Activated naive CD4-positive, alpha-beta T cell treated with Interleukin-2 at 50 U/mL for 16 hours (primary cell): ENCODE measurements at places on chromosomes 16 and 17.
A peak's percentile ranks its signal among the peaks of the same experiment; 100 is the strongest.

GRCh38 chr17:68036304-68037147 lies 991 bp downstream of the KPNA2 start:
- no peak for DNase-seq

DNA sequence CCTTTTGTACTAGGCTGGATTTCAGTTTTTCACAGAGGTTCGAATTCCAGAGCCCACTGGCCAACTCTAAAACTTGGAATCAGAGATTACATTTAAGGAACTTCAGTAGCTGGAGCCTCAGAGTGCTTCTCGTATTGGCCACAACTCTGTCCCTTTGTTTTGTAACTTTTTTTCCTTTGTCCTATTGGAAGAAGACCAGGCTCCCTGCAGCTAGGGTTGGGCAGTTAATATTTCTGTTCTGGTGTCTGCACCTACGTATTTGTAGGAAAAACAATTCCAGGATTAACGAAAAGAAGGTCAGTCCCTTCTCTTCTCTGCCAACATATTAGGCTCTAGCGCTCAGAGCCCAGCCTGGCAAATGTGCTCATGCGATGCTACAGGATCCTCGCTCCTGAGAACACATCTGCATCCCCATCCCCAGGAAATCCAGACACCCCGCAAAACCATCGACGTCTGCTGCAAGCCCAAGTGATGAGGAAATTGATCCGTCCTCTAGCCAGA lies 1.9 kb downstream of the CDH11 start:
- no peak for DNase-seq

DNA sequence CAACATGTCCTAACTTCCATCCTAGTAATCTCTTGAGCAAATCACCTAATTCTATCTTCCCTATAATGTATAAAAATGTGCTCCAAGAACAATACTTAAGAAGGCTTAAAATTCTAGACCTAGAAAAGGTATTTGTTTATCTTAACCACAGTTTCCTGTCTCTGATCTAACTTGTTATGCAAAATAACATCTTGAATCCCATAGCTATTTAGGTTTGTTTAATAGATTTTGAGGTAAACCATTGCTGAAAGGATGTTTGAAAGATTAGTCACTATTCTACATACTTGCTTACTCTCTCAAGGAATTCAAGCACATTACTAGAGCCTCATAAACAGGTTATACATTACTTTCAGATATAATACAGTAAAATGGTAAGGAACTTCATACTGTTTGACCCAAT lies 13.0 kb downstream of the CA10 start:
- DNase-seq = no peak

- peak; percentile 36 for DNase-seq
These were observed 7.3 kb downstream of the SLC22A31 start for GRCh38 chr16:89192956-89193575.

- no peak for DNase-seq
These were observed 5.5 kb downstream of the CPSF4L start for GRCh38 chr17:73256220-73256619.

GRCh38 chr16:14347706-14348105 lies 276.6 kb downstream of the MRTFB start:
- no peak for DNase-seq

DNA sequence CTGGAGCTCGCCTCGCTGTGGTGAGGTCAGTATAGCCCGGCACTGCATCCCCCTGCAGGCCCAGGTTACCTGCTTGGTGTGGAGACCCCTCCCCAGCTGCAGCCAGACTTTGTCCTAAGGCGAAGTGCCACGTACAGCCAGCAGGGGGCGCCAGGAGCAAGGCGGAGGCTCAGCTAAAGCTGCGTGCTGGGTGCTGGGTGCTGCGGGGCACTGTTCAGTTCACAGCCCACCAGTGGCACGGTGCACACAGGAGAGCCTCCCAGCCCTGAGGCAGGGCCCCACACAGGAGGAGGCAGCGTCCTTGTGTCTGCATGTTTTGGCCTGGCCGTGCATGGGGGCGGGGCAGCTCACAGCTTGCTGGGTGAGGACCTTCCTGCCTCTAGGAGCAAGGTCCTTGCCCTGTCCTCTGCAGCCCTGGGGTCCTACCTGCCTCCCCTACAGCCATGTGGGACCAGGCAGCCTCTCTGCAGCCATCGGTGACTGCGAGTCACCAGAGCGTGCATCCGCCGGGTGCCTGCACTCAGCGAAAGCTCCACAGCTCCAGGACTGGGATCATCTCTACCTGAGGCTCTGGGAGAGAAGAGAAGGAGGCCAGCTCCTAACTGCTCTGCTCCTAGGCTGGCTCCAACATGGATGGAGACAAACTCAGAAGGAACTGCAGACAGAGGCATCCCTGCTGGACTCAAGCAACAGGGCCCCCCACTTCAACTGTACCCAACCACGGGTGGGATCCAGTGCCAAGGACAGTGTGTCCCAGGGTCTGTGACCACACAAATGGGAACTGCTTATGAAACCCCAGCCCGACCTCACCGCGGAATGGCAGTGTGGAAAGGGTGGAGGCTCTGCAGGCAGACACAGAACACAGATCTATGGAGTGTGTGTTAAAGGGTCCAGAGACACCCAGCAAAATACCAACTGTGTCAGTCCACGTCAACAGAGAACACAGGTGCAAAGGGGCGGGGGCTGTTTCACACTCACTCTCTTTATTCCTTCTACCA lies 19.0 kb downstream of the SLC7A5 start:
- peak; percentile 74 for DNase-seq

- DNase-seq = no peak
These were observed 18.9 kb upstream of the KCNJ12 start for GRCh38 chr17:21357281-21357680.

DNA sequence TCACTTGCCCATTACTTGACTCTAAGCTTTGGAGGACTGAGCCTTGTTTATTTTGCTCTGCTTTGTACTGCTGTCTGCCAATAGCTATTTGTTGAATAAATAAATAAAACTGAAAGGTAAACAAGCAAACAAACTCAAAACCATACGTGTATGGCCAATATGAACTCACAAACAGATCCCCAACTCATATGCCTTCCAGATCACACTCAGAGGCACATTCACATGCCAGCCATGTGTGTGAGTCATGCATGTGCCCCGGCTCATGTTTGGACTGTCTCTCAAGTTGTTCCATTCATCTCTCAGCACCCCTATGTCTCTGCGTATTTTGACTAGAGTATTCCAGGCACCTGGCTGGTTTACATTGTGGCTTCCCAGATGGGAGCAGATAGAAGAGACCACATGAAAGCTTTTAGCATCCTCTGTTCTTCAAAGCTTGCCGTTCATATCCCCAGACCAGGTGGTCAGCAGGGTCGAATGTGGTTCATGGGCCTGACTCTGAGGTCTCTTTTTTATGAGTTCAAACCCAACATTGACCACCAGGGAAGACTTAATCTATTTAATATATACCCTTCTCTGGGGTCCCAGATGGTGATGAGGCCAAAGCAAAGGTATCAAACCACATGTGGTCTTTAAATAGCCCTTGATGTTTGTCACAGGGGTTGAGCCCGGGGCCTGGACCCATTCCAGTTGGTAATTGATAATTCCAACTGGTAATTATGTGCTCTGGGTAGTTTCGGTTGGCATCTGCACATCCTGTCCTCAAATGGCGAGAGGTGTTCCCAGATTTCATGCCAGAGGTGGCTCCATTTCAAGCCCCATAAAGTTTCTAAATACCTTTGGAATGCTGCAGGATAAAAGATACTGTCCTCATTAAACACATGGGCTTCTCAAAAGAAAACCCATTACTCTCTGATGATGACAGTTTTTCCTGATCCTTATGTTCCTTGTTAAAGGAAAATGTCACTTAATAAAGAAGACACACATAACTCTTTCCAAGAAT lies 287.3 kb upstream of the MAF start:
- DNase-seq = no peak

DNA sequence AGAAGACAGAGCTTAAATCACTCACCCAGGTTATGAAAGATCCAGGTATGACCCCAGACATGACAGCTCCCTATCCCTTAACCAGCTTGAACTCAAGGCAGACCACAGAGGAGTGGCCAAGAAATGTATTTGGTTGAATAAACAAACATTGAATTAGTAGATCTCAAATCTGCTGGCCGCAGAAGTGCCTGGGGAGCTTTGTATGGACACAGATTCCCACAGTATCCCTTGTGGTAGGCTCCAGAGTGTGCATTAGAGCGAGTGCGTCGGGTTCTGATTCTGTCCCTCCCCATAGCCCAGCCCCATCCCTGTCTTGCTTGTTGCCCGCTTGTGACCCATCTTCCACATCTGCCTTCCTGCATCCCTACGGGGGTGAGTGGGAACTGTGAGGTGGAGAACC lies 118.8 kb upstream of the FOXF1 start:
- no peak for DNase-seq

DNA sequence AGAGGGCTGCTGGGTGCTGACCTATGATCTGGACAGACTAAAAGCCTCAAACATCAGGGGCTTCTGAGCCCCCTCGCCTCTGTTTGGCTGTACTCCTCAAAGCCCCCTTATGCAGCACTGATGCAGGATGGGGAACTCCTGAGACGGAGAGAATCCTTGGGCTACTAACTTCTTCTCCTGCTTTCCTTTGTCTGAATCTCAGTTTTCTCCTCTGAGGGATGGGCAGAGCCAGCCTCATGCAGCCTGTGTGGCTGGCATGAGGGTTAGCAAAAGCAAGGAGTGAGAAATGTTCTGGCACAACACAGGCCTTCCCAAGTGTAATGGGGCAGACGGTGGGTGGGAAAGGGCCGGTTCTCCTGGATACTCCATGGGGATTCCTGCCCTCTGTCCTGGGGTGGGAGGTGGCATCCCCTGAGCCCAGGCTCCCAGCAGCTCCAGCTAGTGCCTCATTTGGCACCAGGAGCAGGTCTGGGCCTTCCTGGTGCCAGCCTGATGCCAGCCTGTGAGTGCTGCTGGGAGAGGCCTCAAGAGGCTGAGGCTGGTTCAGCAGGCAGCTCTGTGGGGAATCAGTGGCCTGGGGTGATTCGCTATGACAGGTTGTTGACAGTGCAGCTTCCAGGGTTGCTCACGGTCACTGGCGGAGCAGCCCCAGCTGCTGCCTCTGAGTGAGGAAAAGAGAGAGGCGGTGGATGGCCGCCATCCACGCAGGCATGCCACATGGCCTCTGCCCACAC lies 4.0 kb upstream of the BRD7 start:
- DNase-seq = no peak

DNA sequence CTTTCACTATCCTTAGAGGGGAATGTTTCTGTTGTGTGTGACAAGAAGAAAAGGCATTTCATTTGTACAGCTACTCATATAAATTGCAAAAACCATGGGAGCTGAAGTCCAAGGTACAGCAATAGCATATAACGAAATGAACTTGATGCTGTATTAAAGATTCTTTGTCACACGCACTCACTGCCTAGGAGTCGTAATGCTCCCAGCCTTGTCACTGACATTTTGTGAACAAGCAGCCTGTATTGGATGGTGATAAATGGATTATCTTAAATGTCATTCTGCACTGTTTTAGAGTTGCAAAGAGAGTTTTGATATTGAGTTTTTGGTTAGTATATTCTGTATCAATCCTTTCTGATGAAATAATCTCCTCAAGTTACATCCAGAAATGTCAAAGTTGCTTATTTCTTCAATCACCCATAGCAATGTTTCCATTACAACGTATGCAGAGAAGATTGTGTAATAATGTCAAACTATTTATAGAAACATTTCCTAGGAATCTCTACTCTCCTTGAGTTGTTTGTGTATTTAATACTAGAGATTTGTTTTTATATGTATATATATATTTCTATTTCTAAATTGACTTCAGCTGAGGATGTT lies 270.6 kb downstream of the FTO start:
- DNase-seq = no peak

GRCh38 chr17:78803186-78803845 lies 21.2 kb upstream of the CYTH1 start:
- no peak for DNase-seq

GRCh38 chr16:57876210-57876609 lies 73.9 kb upstream of the KIFC3 start:
- no peak for DNase-seq

- DNase-seq = no peak
These were observed 1.3 kb upstream of the PRRT2 start for GRCh38 chr16:29810699-29811169.

GRCh38 chr17:32688221-32688620 lies 188.7 kb downstream of the MYO1D start:
- DNase-seq = no peak

GRCh38 chr16:10387188-10387617 lies 1.3 kb downstream of the ATF7IP2 start:
- no peak for DNase-seq

- no peak for DNase-seq
These were observed 583.1 kb upstream of the SALL1 start for GRCh38 chr16:51734220-51734619.

- DNase-seq = no peak
These were observed 14.9 kb downstream of the LIMD2 start for GRCh38 chr17:63685041-63685440.

DNA sequence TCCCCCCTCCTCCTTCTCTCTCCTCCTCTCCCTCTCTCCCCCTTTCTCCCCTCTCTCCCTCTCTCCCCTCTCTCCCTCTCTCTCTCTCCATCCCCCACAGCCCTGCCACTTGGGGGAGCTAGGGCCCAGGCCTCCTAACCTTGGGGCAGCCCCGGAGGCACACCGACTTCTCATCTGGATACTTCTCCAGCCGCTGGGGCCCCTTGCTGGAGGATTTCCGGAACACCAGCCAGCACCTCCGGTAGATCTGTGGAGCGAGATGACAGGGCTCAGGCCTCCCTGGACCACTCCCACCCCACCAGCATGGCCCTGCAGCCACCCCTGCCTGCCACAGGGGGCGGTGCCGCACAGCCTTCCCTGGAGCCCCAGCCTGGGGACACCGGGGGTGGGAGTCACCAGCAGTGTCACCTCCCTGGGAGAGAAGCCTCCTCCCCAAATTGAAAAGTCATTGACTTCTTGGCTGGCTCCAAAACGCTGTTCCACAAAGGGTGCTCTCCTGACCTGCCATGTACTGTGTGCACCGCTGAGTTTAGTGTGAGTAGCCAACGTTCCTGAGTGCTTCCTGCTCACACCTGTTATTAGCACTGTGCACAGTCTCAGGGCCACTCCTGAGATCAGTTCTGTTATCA lies 10.5 kb downstream of the DOK4 start:
- peak; percentile 69 for DNase-seq

GRCh38 chr17:68768804-68769203 lies 167.6 kb upstream of the FAM20A start:
- DNase-seq = no peak

GRCh38 chr16:47713225-47713595 lies 252.1 kb downstream of the PHKB start:
- DNase-seq = no peak

DNA sequence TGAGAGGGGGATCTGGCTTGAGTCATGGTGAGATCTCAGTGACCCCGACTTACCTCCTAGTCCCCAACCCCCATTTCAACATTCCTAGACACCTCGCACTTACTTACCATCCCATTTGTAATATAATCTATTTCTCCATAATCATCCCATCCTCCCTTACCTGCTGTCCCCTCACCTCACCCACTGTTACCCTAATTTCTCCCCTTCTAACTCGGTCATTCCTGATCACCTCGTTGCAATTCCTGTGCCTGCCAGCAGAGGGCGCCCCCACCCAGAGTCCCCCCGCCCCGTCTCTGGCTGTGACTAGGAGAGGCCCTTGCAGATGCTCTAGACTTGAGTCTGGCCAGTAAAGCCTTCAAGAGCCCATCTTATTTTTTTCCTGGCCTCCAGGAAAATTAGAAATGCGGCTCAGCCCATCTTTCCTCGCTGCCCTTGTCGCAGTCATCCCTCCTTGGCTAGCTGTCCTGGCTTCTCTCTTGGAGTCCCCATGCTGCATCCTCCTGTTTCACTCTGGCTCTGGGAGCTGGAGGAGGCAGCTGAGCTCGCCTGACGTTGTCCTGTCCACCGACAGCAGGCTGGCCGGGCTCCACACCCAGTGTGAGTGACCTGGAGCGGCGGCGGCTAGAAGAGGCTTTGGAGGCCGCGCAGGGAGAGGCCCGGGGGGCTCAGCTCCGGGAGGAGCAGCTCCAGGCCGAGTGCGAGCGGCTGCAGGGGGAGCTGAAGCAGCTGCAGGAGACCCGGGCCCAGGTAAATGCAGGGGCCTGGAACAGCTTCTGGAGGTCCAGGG lies 5.0 kb downstream of the TBKBP1 start:
- peak; percentile 87 for DNase-seq
